NCI-H1105 (cell line): ENCODE measurements at places on chromosomes 1 and 21.

GRCh38 chr1:112464501-112464900 lies 44.3 kb upstream of the WNT2B start:
- no peak for DNase-seq

DNA sequence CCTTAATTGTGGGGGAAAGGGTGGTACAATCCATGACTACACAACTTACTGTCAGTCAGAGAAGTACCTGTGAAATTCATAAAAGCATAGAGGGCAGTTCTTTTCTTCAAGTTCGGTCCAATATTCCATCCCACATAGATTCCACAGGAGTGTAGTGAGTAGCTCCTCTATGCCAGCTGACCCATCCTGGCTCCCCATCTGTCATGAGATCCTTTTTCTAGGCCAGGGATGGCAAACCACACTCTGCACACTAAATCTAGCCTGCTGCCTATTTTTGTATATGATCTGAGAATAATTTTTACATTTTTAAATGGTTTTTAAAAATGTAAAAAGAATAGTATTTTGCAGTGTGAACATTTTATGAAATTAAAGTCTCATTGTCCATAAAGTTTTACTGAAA lies 107.0 kb upstream of the TSPAN2 start:
- no peak for DNase-seq

DNA sequence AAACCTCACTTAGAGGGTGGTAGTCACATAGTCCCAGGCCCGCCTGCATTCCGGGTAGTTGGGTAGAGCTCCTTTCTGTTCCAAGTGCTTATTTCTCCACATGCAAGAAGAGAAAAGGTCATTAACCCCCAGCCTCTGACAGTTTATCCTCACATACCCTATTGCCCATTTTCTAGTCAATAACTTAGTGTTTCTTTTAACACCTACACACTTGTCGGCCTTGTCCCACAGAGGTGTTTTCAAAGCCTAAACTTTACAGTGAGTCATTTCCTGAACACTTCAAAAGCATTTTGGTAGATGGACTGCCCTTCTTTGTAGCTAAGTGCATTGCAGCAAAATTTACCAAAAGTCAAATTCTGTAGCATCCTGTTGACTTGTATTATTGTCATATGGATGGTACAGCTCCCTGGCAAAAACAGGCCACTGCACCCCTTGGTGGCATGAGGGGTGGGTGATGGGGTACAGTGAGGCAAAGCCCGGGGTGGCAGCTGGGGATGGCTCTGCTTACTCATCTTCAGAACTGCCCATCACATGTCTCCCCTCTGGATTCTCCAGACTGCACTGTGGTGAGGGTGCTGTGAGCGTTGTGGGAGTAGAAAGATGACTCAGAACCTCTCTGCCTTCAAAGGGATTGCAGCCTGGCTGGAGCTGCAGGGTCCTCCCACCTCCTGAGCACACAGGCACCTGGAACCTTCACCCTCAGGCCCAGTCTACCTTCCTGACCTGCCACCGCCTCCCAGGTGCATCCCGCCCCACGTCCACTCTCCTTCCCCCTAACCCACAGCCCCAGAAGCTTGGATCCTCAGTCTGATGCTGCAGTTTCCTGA lies 45.8 kb upstream of the DMRTB1 start:
- DNase-seq = no peak

GRCh38 chr1:55305735-55306134 lies 90.6 kb upstream of the USP24 start:
- no peak for DNase-seq

DNA sequence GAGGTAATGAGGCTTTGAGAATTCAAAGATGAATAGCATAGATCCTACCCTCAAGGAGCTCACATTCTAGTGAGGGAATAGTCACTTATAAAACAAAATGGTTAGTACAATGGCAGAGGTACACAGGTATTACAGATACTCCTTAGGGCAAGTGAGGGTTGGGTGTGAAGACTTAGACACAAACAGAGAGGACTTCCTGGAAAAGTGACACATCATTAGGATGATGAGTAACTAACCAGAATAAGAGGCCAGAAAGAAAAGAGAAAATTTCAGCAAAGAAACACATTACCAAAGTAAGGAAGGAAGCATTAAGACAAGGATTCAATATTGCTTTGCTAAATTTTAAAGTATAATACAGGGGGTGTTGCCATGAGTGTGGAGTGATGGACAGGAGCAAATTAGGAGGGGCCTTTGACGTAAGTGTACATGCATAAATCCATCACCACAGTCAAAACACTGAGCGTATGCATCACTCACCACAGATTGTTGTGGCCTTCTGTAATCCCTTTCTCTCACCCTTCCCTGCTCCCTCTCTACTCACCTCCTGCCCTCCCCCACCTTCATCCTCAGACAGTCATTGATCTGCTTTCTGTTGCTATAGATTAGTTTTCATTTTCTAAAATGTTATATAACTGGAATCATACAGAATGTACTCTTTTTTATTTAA lies 7.9 kb downstream of the CD53 start:
- no peak for DNase-seq

DNA sequence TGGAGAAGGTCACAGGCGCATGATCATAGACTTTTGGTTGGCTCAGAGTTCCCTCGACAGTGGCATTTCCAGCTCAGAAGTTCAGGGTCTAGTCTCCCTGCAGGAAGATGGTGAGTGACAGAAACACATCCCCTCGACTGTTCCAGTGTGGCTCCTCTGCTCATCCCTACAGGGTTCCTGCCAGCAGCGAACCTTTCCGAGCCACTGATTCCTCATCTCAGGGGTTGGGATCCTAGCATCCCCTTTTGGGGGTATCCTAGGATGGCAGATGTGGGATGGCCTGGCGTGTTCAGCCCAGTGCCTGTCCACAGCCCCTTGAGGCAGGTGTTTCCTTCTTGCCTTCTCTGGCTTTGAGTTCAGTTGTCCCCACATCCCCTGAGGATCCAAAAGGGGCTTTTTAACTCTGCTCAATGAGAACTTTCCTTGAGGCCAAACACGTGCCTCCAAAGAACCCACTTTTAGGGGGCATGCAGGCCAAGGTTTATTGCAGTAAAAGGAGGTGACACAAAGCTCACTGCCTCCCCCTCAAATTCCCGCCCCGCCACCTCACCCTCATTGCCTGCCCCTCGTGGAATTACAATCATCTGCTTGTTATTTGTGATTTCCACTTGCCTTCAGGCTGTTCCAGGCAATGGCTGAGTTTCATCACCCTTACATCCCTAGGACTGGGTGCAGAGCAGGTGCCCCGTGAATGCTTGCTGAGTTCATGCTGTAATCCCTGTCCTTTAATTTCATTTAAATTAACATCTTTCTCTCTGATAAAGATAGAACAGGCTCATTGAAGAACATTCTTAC lies 440.7 kb downstream of the CAMTA1 start:
- no peak for DNase-seq

- DNase-seq = no peak
Measured at GRCh38 chr1:219062161-219062560, 111.5 kb upstream of the LYPLAL1 start.

DNA sequence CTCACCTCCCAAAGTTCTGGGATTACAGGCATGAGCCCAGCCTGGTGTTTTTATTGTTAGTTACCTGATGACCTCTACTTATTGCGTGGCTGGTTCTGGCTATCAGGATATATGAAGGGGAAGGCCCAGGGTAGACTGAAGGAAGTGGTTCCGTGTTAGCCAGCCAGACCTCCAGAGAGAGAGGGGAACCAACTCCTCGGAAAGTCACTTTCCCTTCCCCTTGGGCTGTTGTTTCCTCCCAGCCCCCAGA lies 2.5 kb upstream of the RCSD1 start:
- DNase-seq = no peak

DNA sequence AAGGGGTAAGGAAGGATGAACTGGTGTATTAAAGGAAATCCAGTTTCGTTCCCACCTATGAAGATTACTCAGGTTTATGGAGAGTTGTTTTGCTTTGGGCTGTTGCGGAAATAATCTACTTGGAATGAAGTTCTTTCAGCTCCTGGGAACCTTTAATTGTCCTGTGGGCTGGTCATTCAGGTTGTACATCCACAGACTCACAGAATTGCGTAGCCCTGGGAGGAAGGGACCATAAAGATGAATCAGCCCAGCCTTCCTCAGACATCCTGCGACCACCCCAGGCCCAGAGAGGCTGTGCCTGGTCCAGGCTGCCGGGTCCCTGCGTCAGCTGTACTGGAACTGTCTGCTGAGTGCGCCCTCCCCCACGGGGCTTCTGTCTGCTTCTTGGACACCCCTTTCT lies 72.7 kb downstream of the GALNT2 start:
- no peak for DNase-seq
